PC-3 (cell line): ENCODE measurements at places on chromosomes 6 and 20. TPM values are rescaled to one million over a fixed set of nuclear protein-coding genes. Genes with fewer than 3 reads are reported as not detected.
A peak's percentile ranks its signal among the peaks of the same experiment; 100 is the strongest.

TRIM10 gene
- total RNA-seq: not detected in 2 replicates

GRCh38 chr6:144411531-144412165, 126.5 kb downstream of the UTRN start:
- no peaks in the 10 kb centered on the region for H3K27me3 ChIP-seq
- peaks cover 46% of the 10 kb centered on the region for H3K4me1 ChIP-seq
- peak overlapping the region; percentile 85 for H3K27ac ChIP-seq
- H3K4me3 ChIP-seq: peak overlapping the region; percentile 66
- peak; percentile 56 for DNase-seq

DNA sequence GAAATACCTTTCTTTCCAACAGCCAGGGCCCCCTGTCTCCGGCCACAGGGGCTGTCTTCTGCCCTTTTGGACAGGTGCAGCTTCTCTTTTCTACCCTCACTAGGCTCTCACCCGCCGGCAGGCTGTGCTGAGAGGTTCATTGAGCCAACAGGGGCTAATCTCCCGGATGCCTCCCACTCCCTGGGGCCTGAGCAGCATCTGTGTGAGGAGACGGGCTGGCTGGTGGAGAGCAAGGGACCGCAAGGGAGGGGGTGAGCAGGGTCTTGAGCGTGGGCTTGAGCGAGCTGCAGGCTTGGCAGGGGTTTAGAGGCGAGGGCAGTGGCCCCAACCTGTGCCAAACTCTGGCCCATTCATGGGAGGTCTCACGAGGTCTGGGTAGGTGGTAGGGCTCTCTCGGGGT, 56.5 kb upstream of the CST7 start:
- no peak overlapping the region for H3K4me3 ChIP-seq
- no peak overlapping the region for H3K27ac ChIP-seq
- DNase-seq: no peak
- H3K27me3 ChIP-seq: peaks cover 97% of the 10 kb centered on the region
- no peaks in the 10 kb centered on the region for H3K36me3 ChIP-seq

DNA sequence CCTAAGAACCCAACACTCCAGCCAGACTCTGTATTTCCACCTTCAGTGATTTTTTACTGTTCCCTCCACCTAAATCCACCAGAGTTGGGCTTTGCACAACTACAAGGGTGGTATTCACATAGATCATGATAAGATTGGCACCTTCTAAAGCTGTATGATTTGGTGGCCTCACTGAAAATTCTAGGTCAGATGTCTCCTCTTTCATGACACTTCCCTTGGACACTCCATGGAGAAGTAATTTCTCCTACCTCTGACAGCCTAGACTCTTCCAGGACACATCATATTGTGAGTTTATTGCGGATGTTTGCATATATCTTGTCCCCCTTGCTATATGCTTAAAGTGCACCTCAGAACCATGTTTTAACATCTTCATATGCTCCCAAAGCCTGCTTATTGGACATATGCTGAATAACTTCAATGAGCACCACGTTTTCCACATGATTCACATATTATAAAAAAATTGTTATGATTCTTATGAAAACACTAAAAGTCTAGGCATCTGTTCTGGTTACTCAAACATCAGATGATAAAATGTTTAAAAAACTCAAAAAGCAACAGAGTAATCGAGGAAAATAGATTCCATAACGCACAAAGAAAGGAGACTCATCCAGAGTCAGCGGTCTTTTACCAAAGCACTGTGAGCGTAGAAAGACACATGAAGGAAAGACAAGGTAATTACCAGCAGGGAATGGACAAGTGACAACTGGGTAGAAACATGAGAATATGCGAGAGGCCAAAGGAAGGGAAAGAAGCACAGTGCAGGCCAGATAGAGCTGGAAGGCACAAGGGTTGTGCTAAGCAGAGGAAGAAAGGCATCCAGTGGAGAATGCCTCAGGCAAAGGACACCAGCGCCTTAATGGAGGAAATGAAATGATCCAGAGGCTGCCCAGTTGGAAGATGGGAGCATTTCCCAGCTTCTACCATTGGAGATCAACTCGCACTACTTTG, 46.5 kb downstream of the KIF16B start:
- no peak overlapping the region for H3K27ac ChIP-seq
- no peak overlapping the region for H3K4me3 ChIP-seq
- no peaks in the 10 kb centered on the region for H3K36me3 ChIP-seq
- H3K27me3 ChIP-seq: no peaks in the 10 kb centered on the region
- H3K4me1 ChIP-seq: peaks cover 36% of the 10 kb centered on the region
- no peak for DNase-seq

- no peaks in the 10 kb centered on the region for H3K36me3 ChIP-seq
- peak overlapping the region; percentile 94 for H3K27ac ChIP-seq
- H3K27me3 ChIP-seq: no peaks in the 10 kb centered on the region
- DNase-seq: peak; percentile 22
- H3K4me3 ChIP-seq: no peak overlapping the region
These were observed 62.2 kb upstream of the BMP2 start for GRCh38 chr20:6705106-6705766.

DNA sequence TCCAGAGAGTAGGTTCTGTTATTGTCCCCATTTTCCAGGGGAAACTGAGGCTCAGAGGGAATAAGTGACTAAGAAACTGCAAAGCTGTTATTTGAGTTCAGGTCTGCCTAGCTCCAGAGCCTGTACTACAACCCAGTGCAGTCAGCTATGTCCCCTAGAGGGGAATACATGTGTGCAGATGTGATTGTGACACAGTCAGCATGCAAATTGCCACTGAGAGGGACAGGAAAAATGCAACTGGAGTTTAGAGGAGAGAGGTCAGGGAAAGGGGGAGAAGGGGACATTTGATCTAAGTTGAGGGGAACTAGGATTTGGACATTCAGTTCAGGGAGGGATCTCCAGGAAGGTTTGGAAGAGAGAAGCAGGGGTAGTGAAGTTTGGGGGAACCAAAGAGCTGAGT, 38.6 kb upstream of the EPB41L1 start:
- H3K27me3 ChIP-seq: no peaks in the 10 kb centered on the region
- H3K4me1 ChIP-seq: peaks cover 9% of the 10 kb centered on the region; the same call in 1 of the 2 replicates
- H3K4me3 ChIP-seq: no peak overlapping the region
- H3K36me3 ChIP-seq: no peaks in the 10 kb centered on the region

GRCh38 chr20:49310705-49311104, 32.8 kb upstream of the ZNFX1 start:
- H3K27ac ChIP-seq: no peak overlapping the region
- no peaks in the 10 kb centered on the region for H3K36me3 ChIP-seq
- no peak overlapping the region for H3K4me3 ChIP-seq
- H3K27me3 ChIP-seq: peaks cover 10% of the 10 kb centered on the region
- H3K4me1 ChIP-seq: 0 out of 2 replicates have a peak, but pooled peaks cover 6% of the 10 kb centered on the region
- DNase-seq: peak; percentile 75
